Urothelium cell line (cell line): ENCODE measurements at places on chromosomes 3 and 15.
A peak's percentile ranks its signal among the peaks of the same experiment; 100 is the strongest.

- no peak for DNase-seq
Measured at GRCh38 chr3:172249039-172249438, 199.2 kb downstream of the GHSR start.

- DNase-seq = no peak
Measured at GRCh38 chr3:151109286-151109800, 23.9 kb downstream of the MED12L start.

GRCh38 chr3:107562969-107563529, 40.3 kb downstream of the BBX start:
- no peak for DNase-seq

- DNase-seq = no peak
Measured at GRCh38 chr15:60895986-60896385, 333.1 kb downstream of the RORA start.

GRCh38 chr3:179961071-179961702, 75.5 kb downstream of the PEX5L start:
- DNase-seq = no peak

DNA sequence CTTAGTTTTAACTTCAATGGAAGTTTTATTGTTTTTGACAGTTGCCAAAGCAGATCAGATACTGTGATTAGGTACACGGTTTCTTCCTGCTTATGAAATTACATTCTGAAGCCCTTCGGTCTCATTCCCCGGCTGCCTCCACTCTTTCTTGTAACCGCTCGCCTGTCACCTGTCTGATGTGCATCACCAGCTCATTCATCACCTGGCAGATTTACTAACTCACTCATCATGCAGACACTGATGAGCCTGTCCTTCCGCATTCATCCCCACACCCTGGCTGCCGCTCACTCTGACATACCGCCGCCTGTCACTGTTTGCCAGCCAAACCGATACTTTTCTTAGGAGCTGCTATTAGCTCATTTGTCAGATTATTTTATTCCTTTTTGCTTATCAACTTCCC, 82.8 kb upstream of the NSMCE3 start:
- DNase-seq = no peak

- DNase-seq = no peak
Measured at GRCh38 chr15:40836020-40836419, 7.5 kb upstream of the PPP1R14D start.

- no peak for DNase-seq
Measured at GRCh38 chr3:171121801-171122200, 95.3 kb upstream of the SLC2A2 start.

- DNase-seq = no peak
Measured at GRCh38 chr3:147418808-147419701, 9.9 kb downstream of the ZIC1 start.

- peak; percentile 82 for DNase-seq
Measured at GRCh38 chr3:134008630-134009156, 21.0 kb downstream of the SLCO2A1 start.

DNA sequence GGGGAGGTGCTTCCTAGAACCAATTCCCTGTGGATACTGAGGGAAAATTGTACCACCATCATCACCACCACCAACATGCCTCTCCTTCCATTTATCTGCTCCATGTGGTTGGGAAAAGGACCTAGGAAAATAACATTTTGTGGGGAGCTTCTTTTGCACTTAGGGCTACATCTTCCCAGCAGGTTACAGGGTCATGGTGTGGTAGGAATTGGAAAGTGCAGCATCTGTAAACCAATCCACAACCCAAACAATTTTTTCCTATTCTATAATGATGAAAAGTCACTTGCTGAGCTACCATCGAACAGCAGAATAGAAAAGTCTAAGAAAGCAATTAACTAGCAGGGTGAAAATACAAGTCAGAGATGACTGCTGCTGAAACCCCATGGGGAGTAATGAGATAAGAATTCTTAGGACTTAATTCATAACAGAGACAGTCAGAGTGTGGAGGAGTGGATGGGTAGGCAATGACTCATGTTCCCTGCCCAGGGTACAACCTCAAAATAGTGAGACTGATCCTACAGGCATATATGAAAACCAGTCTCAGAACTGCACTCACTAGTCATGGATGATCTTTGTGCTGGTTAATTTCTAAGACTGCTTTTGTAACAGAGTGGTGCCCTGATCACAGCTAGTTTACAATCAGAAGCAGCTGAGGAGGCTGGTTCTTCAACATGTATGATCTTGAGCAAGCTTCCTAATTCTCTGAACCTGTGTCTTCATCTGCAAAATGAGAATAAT, 38.1 kb upstream of the LEKR1 start:
- peak; percentile 48 for DNase-seq

DNA sequence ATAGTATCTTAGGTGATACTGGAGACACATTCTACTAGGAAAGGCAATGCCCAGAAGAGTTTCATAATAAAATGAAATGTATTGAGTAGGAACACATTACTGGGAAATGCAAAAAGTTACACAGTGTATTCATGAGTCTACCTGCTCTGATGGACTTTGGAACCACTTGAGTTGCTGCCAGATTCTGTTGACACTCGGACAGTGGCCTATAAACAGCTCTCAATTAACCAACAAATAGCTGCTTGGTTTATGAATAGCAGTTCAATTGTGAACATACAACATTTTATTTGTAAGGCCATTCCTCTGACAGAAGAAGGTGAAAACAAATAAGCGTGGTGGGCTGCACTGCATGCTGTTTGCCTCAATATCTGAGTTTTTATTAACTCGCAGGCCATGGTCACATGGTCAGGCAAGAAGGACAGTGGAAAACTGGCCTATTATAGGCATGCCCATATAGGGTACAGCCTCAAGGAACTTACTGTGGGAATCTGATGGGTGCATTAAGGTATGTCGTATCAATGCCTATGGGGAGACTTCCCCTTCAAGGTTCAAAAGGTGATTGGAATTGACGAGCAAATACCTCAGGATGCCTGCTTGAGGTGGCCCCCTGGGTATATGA, 66.2 kb downstream of the C3orf80 start:
- no peak for DNase-seq

DNA sequence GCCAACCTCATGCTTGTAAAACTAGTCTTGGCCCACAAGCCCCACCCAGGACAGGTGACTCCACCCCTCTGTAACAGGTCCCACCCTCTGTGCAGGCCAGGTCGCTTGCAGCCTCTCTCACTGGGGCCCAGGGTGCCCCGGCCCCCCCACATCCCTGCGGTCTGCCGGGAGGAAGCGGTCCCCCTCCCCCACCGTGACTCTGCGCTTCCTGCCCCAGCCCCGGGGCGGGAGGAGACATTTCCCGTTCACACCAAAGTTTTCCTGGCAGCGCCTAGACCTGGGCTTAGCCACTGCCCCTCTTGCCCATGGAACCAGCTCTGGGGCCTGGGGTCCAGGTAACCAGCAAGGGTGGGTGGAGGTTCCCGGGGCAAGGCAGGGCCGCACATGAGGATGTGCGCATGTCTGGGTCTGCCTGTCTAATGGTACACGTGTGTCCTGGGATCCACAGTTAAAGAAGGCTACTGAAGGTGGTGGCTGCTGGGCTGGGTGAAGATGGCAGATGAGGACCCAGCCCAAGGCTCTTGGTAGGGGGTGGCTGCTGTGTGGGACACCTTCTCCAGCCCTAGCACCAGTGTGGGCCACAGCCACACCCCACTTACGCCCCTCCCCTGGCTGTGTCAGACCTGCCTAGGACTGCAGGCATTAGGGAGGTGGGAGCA, 8.4 kb downstream of the NBEAL2 start:
- peak; percentile 67 for DNase-seq

- DNase-seq = peak; percentile 81
Measured at GRCh38 chr15:71559098-71559497, 251.3 kb upstream of the NR2E3 start.

DNA sequence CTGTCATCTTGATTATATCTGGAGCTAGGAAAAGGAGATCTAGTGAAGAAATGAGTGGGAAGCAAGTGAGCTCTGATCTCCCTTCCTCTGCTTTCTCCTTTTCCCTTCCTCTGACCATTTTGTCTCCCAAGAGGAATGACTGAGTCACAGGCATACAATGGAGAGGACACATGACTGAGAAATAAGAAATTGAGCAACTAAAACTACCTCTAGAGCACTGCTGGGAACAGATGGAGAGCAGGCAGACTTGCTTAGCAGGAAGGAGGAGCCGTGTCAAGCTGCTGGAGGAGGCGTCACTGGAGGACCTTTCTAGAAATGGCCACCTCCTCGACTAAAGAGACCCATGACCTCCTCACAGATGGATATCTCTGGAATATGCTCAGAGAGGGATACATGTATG, 66.9 kb upstream of the MYO5C start:
- DNase-seq = no peak

DNA sequence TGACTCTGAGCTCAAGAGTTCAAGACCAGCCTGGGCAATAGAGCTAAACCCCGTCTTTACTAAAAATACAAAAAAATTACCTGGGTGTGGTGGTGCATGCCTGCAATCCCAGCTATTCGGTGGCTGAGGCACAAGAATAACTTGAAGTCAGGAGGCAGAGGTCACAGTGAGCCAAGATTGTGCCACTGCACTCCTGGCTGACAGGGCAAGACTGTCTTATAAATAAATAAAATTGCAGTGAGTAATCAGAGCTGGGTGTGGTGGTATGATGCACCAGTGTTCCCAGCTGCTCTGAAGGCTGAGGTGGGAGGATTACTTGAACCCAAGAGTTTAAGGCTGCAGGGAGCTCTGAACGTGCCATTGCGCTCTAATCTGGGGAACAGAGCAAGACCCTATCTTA, 55.9 kb upstream of the GCNT3 start:
- no peak for DNase-seq

- DNase-seq = peak; percentile 54
Measured at GRCh38 chr3:33299395-33300081, 22.3 kb downstream of the FBXL2 start.

- no peak for DNase-seq
Measured at GRCh38 chr3:117126946-117127546, 417.5 kb downstream of the TUSC7 start.

DNA sequence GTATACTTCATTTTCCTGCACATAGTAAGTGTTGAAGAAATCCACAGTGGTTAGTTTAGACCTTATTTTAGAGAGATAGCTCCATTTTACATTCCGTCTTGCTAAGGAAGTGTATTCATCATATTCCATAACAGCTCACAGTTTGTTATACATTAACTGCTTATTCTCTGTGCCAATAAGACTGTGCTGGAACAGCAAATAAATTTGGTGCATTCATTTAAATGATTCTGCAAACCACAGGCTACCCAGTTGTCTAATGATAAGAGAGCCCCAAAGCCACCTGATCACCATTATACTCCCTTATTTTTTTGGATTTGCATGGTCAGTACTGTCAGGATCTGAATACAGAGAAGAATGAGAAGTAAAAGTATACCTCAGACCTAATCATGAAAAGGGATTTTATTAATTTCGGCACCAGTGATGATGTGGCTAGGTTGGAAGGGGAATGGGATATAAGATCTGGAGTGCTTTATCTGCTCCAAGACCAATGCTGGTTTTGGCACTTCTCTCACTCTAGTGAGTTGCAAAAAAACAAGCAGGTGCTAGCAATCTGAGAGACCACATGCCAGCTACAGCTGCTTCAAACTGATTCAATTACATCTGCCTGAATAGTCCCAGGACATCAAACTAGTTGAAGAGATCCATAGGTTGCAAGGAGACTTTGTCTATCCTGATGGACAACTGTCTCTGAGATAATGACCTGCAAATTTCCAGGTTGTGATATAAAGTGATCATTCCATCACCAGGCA, 254.8 kb downstream of the ZBTB20 start:
- no peak for DNase-seq

- DNase-seq = no peak
Measured at GRCh38 chr15:25572191-25572590, 133.4 kb upstream of the UBE3A start.

DNA sequence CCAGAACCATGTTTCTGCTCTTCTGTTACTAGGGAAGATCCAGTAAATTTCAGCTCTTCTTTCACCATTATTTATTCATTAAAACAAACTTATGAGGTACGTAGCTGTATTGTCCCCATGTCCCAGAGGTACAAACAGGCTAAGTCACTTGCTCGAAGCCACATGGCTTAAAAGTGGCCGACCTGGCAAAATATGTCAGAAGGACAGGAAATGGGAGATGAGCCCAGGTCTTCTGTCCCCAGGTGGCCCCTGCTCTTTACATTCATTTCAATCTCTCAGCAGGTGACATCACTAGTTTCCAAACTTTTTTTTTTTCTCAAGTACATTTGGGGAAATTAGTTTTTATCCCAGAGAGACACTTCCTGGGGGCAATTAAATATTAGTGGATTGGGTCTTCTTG, 34.1 kb upstream of the LPP start:
- DNase-seq = no peak

DNA sequence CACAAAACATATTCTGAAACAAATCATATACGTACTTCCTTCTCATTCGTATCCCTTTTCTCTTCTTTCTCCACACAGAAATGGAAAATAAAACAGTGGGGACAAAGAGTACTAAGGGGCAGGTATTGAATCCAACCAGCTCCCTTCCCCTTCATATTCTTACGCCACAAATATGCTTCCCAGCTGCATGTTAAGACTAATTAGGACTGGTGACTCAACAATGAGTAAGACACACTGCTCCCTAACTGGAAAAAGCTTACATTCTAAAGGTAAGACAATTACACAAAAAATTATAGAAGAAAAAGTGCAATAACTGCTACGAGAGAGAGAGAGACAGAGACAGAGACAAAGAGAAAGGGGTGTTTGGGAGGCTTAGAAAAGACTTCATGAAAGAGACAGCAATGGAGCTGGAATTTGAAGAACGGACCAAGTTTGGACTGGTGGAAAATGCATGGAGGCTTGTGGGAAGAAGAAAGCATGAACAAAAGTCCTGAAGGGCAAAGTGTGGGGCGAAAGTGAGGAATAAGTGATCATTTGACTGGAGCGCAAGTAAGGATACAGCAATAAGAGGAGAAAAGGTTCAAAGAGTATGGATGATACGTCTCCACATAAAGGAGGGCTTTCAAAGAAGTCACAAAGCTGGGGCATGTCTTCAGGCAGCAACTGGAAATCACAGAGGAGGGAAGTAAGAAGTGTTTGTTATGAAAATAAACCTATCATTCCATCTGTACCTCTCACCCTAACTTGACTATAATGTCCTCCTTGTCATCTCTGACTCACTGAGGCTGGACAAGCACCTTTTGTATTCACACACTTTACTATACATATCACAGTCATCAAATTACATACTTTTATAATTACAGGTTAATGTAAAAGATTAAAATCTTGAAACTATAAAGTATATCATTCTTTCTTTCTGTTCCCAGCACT, 49.2 kb downstream of the RYK start:
- DNase-seq = no peak

GRCh38 chr3:106004137-106004681, 135.4 kb upstream of the CBLB start:
- DNase-seq = peak; percentile 22

DNA sequence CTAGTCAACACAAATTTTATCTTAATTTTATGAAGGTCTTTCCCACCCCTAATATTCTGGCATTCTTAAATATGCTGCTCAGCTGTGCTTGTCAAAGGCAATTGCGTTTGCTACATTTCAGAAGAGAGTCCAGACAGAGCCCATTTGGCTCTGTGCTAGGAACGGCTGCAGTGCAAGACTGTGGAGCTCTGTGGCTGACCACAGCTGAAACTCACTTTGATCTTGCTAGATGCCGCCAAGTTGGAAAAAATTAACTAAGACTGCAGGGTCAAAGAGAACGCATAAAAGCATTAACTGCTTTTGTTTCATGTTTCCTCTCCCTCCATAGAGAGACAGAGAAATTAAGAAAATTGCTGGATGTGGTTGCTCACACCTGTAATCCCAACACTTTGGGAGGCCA, 7.6 kb upstream of the PPP1R2 start:
- no peak for DNase-seq
